Cerebellar cortex (tissue), 1 donor: ENCODE measurements at places on chromosomes 3 and 15.

DNA sequence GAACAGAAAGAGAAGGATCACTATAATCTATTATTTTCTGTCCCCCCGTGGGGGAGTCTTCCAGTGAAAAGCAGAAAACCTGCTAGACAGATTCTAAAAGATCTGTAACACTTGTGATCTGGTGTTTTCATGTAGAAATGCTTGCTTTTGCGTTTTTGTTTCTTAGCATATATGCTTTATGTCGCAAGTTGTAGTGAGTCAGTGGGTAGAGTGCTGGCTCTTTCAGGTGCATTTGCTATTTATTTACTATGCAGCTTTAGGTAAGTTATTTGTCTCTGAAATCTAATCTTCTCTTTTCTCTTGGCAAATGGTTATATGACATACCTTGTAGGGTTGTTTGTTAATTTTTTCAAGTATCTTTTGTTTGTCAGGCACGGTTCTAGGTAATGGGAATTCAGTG, 9.4 kb downstream of the AKAP13 start:
- no peak for DNase-seq

GRCh38 chr15:85615930-85616329, 178.8 kb downstream of the KLHL25 start:
- peak; percentile 21 for DNase-seq

DNA sequence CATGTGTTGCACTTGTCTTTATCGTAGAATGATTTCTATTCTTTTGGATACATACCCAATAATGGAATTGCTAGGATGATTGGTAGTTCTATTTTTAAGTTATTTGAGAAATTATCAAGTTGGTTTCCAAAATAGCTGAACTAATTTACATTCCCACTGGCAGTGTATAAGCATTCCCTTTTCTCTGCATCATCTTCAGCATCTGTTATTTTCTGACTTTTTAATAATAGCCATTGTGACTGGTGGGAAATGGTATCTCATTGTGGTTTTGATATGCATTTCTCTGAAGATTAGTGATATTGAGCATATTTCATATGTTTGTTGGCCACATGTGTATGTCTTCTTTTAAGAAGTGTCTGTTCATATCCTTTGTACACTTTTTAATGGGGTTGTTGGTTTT, 81.7 kb upstream of the NUDT16 start:
- no peak for DNase-seq

GRCh38 chr15:45395943-45396342, 17.6 kb upstream of the GATM start:
- DNase-seq: no peak

DNA sequence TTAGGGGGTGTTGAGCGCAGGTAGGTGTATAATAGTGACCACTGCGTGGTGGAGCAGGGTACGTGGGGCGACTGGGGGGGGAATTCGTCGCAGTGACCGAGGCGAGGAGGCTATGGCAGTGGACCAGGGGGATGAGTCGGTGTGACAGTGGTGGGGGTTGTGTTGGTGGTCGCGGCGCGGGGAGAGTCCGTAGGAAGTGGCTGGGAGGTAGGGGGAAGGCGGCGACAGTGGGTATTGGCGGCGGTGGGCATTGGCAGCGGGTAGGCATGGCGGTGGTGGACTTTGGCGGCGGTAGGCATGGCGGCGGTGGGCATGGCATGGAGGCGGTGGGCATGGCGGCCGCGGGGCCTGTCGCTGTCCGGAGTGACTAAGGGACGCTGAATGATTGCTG, 739 bp downstream of the SNRPN start:
- no peak for DNase-seq

- DNase-seq: no peak
Measured at GRCh38 chr15:97547381-97547780, 413.1 kb upstream of the ARRDC4 start.

GRCh38 chr3:30659270-30660130, 53.1 kb downstream of the TGFBR2 start:
- DNase-seq: no peak

- DNase-seq: peak; percentile 64
Measured at GRCh38 chr3:71585887-71586809, 2.6 kb upstream of the FOXP1 start.

- DNase-seq: no peak
Measured at GRCh38 chr15:41944313-41944940, 27.9 kb downstream of the EHD4 start.

- DNase-seq: peak; percentile 52
Measured at GRCh38 chr3:107238787-107239186, 138.5 kb upstream of the CCDC54 start.

DNA sequence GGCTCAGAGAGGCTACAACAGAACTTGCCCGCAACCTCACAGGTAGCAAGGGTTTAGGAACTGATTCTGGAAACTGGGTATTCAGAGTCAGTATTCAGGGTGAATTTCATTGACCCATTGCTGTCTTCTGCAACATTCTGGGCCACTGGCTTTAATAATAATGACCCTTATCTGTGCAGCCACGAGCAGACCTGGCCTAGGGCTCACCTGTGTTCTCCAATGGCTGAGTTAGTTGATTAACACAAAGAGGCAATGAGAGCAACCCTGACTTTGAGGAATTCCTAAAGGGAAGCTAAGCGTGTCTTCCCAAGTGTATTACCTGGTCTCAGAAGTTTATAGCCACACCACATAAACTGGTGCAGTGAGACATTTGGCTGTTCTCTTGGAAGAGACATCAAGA, 289.9 kb downstream of the EPHB1 start:
- no peak for DNase-seq

- DNase-seq: no peak
Measured at GRCh38 chr3:89315750-89316470, 208.5 kb downstream of the EPHA3 start.

DNA sequence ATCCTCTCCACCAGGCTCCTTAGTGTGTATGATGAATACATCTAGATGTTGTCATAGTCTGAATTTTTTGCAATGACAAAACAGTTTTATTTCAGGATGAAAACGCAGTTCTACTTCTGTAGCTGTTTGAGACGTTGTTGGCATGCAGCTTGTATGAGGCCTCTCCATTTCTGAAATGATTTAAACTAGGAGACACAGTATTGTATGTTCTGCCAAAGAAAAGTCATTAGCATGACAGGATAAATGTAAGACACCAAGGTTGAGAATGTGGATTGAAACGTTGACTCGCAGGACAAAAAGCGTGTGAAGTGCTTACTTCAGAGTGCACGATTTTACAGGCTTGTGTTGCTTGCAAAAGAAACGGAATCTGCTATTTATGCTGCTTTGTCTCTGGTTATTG, 35.3 kb downstream of the ABHD17C start:
- DNase-seq: no peak

GRCh38 chr3:188338086-188338485, 184.1 kb downstream of the LPP start:
- no peak for DNase-seq

GRCh38 chr3:102194760-102195159, 240.1 kb upstream of the ZPLD1 start:
- no peak for DNase-seq

DNA sequence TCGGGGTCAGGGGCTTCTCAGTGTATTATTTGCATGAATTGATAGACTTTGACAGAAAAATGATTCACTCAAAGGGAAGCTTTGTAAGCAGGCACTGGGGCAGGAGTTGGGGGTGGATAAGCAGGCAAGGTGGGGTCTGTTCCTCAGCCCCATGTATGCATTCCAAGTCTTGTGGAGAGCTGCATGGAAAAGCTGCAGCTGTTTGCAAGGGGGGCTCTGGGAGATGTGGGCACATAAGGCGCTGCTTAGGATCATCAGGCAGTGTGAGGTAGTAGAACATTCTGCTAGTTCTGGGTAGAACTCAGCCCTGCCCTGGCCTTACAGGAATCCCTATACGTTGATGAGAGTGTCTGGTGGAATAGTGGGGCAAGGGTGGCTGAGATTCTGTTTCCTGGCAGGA, 154.2 kb upstream of the LRIG1 start:
- DNase-seq: no peak

GRCh38 chr3:123733341-123733740, 148.5 kb upstream of the HACD2 start:
- DNase-seq: no peak

GRCh38 chr15:64571857-64572291, 111.5 kb downstream of the ZNF609 start:
- no peak for DNase-seq

GRCh38 chr3:72582211-72582878, 265.9 kb downstream of the SHQ1 start:
- no peak for DNase-seq

DNA sequence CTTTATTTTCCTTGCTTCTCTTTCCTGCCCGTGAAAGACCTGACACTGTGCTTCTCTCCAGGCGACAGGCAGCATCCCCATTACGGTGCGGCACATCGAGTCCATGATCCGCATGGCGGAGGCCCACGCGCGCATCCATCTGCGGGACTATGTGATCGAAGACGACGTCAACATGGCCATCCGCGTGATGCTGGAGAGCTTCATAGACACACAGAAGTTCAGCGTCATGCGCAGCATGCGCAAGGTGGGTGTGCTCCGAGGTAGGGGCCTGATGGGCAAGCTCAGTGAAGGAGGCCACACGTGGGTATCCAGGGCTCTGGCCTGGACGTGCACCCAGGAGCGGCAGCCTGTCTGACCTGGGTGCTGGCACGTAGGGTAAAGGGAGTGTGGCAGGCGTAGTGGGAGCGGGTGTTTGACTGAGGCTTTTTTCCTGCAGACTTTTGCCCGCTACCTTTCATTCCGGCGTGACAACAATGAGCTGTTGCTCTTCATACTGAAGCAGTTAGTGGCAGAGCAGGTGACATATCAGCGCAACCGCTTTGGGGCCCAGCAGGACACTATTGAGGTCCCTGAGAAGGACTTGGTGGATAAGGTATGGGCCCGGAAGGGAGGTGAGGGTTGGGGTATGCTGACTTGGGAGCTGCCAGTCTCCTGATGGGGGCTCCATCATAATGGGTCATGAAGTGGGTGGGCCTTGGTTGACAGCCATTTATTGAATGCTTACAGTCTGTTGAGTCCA, 8.2 kb upstream of the PODXL2 start:
- DNase-seq: no peak

DNA sequence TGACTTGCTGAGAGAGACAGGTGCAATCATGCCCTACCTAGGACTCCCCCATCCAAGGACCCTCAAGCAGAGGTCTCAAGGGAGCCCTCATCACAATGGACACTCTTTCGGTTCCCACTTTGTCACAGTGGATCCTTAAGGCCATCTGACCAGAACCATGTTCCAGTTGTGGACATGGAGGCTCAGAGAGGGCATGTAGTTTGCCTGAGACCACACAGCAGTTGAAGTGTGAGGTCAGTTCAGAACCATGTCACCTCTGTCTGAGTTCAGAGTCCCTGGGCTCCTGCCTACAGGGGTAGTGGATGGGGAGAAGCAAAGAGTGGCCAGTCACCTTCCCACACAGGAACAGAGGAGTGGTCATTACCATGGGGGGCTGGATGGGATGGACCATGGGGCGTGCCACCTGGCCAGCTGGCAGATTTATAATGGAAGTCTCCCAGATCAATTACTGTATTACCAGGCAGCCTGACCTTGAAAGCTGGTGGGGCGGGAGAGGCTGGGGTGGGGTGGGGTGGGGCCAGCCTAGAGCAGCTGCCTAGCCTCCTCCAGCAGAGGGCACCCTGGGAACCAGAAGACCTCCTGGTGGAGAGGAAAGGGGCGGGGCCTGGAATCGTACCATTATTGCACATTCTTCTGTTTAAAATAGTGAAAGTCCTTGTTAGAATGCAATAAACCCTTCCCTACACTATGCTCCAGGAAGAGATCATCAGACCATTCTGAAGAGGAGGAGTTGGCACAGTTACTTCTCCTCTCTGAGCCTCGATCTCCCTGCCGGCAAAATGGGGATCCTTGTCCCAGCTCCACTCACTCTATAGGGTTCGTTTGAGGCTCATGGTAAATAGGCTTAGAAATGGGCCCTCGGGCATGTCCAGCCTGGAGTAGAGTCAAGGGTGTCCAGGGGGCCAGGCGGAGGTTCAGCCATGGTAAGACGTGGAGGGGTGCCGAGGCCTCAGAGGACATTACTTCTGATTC, 26.9 kb upstream of the LINGO1 start:
- DNase-seq: peak; percentile 54

DNA sequence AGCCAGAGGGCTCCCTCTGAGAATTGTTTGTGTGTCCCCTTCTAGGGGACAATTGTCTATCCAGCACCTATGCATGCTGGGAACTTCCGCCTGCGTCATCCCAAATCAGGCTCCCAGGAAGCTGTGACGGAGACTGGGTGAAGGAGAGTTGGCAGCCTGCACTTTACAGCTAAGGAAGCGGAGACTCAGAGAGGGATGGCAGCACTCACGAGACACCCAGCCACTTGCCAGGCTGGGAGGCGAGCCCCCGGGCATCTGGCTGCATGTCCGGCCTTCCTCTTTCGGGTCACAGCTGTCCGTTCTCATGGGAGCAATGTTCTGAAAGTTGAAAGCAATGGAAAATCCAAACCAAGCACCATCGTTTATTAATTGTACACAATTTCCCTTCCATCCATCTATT, 45.5 kb upstream of the SLC6A11 start:
- DNase-seq: no peak

DNA sequence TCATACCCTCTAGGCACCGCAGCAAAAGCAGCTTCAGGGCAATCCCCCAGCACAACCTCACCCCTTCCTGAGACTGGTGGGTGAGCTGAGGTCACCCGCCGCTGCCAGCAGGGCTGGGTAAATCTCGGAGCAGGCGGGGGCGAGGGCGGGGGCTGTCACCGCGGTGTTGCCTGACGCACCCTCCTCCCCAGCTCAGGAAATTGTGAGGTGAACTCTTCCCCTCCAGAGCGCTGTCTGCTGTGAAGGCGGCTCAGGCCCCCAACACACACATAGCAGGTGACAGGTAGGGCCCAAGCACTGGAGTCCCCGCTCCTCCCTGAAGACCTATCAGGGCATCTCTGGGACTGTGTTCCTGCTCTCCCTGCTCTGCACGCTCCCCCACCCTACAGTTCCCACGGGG, 30.2 kb upstream of the FURIN start:
- no peak for DNase-seq

- DNase-seq: no peak
Measured at GRCh38 chr3:105877336-105877910, 8.6 kb upstream of the CBLB start.

- no peak for DNase-seq
Measured at GRCh38 chr15:94576889-94577533, 345.6 kb downstream of the MCTP2 start.

DNA sequence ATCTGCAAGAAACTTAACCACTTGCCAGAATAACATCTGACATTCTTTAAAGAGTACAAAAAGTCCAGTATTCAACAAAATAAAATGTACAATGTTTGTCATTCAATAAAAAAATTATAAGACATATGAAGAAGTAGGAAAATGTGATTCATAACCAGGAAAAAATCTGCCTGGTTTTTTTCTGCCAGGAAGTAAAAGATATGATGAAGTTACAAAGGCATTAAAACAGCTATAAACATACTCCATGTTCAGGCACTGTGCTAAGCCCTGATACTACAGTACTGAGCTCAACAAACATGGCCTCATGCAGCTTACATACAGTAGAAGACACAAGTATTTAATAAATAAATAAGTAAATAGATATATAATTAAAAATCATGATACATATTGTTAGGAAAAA, 178.4 kb upstream of the STT3B start:
- DNase-seq: no peak

- DNase-seq: no peak
Measured at GRCh38 chr15:99732751-99733267, 428 bp downstream of the LYSMD4 start.

GRCh38 chr3:71010726-71011455, 572.6 kb downstream of the FOXP1 start:
- DNase-seq: no peak

GRCh38 chr15:88256279-88257230, at the start of gene NTRK3:
NTRK3 (minus strand) TSS chr15:88256739; CDS start chr15:88256153, 586 bp downstream.
- peak; percentile 69 for DNase-seq

GRCh38 chr3:112770032-112770626, 76.5 kb downstream of the CD200R1L start:
- DNase-seq: no peak
